ENCODE measurements at places on chromosomes 2 and 18.

DNA sequence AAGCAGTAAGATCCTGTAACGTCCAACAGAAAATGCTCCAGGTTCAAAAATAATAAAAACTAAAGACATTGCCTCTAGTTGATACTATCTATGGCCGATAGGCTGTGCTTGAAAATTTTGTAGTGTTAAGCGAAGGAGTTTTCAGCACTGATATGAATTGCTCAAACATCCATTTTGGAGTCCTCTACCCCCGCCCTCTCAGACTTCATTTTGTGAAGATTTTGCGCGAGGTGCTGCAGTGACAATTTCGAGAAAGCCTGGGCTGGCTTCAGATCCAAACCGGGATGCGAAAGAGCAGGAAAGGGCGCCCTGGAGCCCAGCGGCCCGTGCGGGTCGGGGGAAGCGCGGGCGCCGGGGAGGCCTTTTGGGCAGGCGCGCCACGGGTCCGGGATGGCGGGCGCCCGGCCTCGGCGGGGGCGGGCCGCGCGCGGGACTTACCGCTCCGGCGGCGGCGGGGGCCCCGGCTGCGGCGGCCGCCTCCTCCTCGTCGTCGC, 1.8 kb downstream of the SP3 start:
- peak; percentile 64 for DNase-seq

DNA sequence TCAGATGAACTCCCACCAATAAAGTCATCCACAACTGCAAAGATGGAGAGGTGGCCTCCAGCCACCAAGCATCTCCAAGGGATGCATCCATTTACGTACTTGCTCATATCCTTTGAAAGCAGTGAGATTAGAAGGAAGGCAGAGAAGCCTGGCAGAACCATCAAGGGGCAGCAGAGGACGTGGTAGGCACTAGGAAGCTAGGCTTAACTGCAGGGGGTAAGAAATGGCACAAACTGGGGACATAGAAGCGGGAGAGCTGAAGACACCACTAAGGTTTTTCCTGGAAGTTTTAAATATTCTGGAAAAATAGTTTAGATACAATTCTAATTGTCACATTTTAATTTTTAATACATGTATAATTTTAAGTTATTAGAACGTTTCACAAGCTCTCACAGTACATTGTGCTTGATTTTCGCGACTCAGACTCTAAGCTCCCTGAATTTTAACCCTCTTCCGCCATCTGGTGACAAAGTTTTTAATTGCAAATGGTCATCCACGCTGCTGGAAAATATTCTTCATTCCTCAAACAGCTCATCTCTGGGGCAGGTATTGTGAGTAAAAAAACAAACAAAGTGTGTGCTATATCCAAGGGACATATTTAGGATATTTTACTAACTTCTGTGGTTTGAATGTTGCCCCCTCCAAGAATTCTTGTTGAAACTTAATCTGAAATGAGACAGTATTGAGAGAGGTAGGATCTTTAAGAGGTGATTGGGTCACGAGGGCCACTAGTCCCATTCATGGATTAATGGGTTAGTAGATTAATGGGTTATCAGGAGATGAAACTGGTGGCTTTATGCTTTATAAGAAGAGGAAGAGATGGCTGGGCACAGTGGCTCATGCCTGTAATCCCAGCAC, 1.6 kb upstream of the PSTPIP2 start:
- no peak for DNase-seq

GRCh38 chr2:14428056-14428455, 204.5 kb upstream of the LRATD1 start:
- no peak for DNase-seq

DNA sequence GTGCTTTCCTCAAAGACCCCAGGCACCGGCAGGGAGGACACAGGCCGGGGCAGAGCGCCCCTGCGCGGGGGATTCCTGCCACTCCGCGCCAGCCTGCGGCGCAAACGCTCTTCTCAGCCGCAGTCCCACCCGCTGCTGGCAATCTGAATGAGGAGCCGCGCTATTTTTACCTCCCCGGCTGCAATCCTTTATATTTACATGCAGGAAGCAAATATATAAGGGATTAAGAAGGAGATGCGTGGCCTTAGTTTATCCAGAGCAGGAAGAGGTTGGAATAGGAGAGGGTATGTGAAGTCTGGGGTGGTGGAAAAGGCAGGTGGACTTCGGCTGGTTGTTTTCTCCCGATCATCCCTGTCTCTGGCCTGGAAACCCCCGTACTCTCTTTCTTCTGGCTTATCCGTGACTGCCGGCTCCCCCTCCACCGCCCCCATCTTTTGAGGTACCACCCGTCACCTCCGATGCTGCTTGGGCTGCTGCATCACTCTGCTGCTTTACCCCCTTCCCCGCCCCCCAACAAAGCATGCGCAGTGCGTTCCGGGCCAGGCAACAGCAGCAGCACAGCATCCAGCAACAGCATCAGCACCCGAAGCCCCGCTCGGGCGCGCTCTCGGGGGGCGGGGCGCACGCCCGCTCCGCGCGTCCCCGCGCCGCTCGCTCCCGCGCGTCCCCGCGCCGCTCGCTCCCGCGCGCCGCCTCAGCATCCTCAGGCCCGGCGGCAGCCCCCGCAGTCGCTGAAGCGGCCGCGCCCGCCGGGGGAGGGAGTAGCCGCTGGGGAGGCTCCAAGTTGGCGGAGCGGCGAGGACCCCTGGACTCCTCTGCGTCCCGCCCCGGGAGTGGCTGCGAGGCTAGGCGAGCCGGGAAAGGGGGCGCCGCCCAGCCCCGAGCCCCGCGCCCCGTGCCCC, at the start of gene ADAM23:
ADAM23 (plus strand) TSS at position 700 of the 902 bp plus-strand sequence. CDS start 335 bp downstream, outside the sequence.
- DNase-seq, result no peak

GRCh38 chr18:29226213-29226612, 1049.3 kb upstream of the CDH2 start:
- no peak for DNase-seq

DNA sequence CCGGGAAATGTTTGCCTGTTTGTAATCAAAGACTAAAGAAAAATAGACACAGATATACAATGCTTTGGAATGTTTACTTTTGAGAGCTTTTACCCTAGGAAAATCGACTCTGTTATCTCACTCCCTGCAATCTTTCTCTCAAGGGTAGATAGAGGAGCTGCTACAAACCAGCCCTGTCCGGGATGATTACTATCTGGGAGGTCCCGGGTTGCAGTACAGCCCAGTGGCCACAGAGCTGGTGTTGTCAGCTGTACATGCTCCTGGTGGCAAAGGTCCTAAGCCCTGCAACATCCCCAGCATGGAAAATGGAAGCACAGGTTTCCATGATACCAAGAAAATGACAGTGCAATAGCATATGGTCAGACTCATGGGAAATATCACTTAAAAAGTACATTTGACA, 570.5 kb upstream of the SOX11 start:
- no peak for DNase-seq

DNA sequence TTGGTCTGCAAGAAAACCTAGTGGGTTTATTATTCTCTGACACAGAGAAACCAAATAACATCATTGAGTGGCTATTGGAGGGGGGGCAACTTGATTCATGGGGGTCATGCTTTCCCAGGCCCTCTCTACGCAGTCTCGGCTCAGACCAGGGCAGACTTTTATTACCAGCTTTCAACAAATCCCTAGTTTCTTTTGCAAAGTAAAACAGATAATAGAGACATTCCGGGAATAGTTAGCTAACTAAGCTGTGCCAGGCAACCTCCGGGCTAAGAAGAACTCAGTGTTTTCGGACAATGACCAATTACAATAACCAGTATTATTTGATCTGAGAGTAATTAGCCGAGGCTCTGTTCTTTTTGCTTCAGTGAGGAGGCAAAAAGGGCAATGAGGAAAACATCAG, 66.3 kb downstream of the CDK15 start:
- no peak for DNase-seq

DNA sequence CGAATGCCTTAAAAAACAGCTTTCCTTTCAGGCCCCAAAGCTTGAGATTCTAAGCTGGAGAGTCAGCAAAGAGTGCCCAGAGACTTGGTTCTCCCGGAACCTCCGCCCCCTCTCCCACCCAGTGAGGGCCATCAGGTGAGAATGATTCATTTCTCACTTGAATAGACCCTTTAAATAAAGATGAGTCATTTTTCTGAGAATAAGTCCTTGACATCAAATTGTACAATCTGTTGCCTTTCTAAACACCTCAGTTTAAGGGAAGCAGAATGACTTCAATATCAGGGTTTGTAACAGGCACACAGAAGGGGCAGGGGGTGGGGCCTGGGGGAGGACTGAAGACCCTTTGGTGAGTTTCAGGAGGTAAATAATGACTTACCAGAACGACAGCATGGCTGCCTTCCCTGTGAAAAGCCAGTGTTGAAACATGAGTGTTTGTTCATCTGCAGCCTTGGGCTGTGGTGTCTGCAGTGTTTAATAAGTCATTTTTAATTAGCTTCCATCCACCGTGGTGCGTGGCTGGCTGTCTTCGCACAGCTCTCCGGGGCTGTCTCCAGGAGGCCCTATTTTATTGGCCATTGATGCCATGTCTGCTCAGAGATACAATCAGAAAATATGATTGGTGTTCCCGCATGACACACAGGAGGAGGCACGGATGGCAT, 134.9 kb upstream of the ZNF236 start:
- DNase-seq, result no peak

- no peak for DNase-seq
Observed at GRCh38 chr2:168182550-168183249, 64.7 kb downstream of the STK39 start.

DNA sequence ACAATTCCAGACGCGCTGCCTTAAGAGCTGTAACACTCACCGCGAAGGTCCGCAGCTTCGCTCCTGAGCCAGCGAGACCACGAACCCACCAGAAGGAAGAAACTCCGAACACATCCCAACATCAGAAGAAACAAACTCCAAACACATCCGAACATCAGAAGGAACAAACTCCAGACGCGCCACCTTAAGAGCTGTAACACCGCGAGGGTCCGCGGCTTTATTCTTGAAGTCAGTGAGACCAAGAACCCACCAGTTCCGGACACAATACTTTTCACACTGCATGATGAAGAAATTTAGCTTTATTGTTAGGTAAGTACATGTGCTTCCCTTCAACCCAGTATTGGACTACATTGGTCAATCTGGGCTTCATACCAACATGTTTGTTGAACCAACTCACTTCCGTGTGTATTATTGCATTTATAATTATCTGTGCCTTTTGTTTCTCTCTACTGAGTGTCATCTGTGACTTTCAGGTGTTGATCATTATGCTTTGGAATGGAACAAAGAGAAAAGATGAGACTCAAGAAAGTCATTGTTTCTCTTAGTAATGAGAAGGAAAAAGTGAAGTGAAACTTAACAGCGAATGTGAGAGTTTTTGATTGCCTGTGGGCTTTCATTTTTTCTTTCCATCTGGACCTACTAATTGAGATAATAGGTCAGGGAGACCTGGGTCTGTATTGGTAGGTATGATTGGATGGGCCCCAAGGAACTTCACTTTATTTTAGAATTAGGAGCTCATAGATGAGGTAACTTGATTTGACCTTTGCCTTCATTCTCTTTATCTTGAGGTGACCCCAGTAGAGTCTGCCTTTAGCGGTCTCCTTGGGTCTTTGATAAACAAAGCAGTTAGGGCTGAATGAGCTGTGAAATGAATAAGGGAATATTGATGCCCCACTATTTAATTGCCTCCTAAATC, 76.1 kb upstream of the CAVIN2 start:
- DNase-seq, result no peak

DNA sequence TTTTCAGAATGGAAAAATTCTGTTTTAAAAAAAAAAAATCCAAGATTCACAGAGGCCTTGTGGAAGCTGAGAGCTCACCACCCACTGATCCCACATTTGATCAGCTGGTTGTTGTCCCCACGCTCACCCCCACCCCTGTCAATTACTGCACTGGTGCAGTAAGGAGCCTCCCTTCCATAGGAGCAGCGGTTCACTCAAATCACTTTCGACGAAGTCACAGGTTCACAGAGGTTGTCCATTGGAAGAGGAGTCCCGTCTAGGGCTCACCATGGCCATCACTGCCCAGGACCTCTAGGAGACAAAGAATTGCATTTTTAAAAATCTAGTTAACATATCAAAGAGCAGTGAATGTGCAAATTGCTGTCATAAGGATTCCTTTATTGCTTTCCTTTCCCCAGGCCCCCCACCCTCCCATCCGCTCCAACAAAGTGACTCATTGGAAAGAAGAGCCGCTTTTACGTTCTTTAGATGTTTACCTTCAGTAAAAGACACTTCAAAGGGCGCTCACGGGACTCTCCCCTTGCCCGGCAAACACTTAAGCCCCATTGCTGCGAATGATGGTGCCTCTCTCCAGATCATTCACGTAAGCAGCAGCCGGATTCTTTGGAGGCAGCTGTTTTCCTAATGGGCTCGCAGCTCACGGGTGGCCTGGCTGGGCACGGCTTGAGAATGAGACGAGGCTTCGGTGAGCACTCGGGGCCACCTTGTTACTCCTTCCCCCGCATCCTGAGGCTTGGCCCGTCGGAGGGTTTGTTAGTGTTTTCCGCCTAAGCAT, 165.5 kb upstream of the SALL3 start:
- DNase-seq, result no peak

DNA sequence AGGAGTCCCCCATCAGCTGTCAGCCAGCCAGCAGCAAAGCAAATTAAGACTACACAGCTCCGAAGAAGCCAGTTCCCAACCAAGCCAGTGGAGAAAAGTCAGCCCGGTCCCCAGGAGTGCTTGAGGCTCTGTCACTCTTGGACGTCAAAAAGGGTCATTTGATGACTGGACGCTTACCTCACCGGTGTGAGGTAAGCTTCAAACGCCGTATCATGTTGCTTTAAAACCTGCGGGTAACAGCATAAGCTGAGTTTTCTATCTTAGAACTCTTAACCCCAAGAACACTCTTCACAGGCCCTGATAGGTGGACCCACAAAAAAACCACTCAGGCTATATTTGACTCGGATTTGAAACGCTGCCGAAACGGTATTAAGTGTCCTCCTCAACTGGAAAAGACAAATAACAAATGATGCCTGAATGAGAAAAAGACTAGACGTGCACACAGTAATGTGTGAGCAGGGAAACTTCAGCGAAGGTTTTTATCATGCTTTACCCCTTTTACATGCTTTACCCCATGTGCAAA, 682 bp upstream of the LNPK start:
- no peak for DNase-seq

DNA sequence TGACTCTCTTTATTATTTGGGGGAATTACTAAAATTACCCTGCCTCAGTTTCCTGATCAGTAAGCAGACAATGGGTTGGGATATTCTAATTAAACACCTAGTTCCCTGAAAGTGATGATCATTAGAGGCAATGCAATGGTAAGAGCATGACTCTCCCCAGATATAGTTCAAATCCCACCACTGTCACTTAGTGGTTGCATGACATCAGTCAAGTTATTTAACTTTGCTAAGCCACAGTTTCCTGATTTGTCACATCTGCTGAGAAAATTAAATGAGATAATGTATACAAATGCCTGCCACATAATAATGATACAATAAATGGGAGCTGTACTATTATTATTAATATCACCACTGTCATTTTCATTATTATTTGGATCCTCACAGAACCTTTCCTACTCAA, 29.9 kb downstream of the ZEB2 start:
- no peak for DNase-seq

- DNase-seq, result no peak
Observed at GRCh38 chr2:222722327-222722946, 51.0 kb downstream of the MOGAT1 start.

DNA sequence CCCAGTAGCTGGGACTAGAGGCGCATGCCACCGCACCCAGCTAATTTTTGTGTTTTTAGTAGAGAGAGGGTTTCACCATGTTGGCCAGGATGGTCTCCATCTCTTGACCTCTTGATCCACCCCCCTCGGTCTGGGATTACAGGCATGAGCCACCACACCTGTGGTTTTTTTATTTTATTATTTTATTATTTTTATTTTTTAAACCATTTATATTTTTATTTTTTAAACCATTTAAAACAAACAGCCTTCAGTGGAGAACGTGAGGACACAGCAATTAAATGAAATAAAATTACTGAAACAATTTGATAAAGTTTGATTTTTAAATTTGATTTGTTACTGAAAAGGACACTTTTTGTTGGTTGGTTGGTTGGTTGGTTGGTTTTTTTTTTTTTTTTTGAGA, 181.0 kb downstream of the AGAP1 start:
- no peak for DNase-seq
